Skeletal muscle cell (primary cell): ENCODE measurements at places on chromosomes 2 and 18.

DNA sequence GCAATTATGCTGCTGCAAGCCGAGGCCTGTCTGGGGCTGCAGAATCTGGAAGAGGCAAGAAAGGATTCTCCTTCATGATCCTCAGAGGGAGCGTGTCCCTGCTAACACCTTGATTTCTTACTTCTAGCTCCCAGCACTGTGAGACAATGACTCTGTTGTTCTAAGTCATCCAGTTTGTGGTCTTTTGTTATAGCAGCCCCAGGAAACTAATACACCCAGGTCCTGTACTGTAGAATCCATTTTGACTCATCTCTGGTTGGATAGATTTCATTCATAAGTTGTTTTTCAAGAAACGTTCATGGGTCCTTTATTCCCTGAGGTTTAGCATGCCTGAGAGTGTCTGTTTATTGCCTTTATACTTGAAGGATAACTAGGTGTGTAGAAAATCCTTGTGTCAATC is 112.7 kb downstream of the TMEM17 start:
- no peak for DNase-seq

- no peak for DNase-seq
Measured at GRCh38 chr2:96320728-96321622, 4.1 kb upstream of the ITPRIPL1 start.

- no peak for DNase-seq
Measured at GRCh38 chr18:46559946-46560670, 96.9 kb downstream of the LOXHD1 start.

DNA sequence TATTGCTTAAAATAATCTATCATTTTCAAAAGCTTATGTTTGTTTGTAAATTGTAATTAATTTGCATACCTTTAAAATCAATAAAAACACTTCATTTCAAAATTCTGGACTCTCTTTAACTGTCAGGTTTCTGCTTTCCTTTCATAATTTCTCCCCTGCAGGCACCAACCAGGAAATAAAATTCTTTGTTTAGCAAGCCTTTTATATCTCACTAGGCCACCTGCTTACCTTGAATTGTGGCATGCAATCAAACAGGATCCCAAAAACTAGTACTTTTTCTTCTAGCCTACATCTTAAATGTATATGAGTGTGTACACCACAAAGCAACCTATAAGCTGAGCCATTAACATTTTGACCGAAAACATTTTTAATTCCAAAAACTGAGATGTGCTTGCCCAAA is 233.1 kb downstream of the NR4A2 start:
- no peak for DNase-seq

- no peak for DNase-seq
Measured at GRCh38 chr2:218331745-218332144, 24.9 kb upstream of the CATIP start.

DNA sequence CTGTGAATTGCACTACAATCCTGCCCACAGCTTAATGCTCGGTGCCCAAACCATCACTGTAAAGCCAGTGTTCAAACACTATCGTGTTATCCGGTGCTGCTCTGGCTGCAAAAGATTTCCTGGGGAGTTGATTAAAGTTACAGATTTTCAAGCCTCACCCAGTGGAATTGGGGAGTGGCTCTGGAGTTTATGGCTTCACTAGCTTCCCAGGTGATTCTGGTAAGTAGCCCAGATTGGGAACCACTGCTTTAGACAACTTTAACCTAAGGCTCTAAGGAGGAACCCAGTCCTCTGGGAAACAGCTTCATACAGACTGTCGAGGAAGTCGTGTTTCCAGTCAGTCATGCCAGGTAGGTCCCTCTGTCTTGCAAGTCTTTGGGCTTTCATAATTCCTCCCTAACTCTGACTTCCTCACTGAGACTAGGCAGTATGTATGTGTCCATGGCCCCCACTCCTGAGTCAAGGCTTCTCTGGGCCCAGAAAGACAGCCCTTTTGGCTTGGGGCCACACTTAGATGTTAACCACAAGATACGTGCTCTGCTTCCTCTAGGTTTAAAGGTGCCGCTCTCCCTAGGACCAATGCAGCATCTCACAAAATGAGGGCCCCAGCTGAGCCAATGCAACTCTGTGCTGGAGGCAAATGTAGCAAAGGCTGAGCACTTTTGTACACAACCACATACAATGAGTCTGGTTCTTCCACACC is 299.7 kb downstream of the PRKCE start:
- no peak for DNase-seq

GRCh38 chr2:32363597-32363996 is 6.8 kb downstream of the BIRC6 start:
- DNase-seq: no peak

- no peak for DNase-seq
Measured at GRCh38 chr2:62150597-62151305, 45.2 kb upstream of the B3GNT2 start.

GRCh38 chr2:72779495-72779894 is 46.3 kb downstream of the EXOC6B start:
- no peak for DNase-seq
